ENCODE measurements at places on chromosomes 16 and 17. TPM values are rescaled to one million over a fixed set of nuclear protein-coding genes. Genes with fewer than 3 reads are reported as not detected.

- no peak for DNase-seq
Measured at GRCh38 chr16:69079697-69080096, 25.8 kb upstream of the HAS3 start.

The CES5A gene
- not detected for total RNA-seq

The ZG16B gene
- total RNA-seq = 6.7 TPM

The USP43 gene
- not detected for total RNA-seq

DNA sequence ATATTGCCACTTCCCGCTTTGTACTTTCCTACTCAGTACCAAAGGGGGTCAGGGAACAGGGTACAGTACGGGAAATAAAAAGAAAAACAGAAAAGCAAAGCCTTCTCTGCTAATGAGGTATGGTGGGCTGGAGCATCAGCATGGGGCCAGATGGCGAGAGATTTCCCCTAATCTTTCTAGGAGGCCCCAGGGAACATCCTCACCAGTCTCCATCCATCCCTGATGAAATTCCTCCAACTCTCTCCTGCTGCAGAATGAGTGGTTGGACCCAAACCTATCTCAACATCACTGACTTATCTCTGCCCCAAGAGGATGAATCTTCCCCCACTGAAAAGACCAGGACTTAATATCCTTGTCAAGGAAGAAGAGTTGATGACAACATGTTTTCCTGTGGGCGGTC, 185.6 kb downstream of the C16orf78 start:
- no peak for DNase-seq

GRCh38 chr17:48174833-48175523, 67.4 kb downstream of the SNX11 start:
- no peak for DNase-seq

The CHCT1 gene
- total RNA-seq = not detected

DNA sequence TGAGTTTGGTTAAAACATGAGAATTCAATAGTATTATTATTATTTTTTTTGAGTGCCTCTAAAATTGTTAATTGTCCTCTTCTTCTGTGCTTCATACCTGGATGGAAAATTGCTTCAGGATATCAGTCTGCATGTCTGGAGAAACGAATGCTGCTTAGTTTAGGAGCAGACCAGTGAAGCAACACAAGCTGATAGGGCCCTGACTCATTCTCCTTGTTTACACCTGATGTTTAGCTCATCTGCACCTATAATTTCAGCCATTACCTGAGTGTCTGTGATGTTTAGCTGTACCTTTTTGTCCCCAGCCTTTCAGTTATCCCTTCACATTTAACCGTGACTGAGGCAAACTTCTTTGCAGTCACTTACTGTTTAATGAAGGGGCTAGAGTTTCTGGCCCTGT, 14.8 kb downstream of the SNTB2 start:
- DNase-seq = no peak

The TMIGD1 gene
- not detected for total RNA-seq

The DDX42 gene
- 126 TPM for total RNA-seq

The CES4A gene
- 17.5 TPM for total RNA-seq

DNA sequence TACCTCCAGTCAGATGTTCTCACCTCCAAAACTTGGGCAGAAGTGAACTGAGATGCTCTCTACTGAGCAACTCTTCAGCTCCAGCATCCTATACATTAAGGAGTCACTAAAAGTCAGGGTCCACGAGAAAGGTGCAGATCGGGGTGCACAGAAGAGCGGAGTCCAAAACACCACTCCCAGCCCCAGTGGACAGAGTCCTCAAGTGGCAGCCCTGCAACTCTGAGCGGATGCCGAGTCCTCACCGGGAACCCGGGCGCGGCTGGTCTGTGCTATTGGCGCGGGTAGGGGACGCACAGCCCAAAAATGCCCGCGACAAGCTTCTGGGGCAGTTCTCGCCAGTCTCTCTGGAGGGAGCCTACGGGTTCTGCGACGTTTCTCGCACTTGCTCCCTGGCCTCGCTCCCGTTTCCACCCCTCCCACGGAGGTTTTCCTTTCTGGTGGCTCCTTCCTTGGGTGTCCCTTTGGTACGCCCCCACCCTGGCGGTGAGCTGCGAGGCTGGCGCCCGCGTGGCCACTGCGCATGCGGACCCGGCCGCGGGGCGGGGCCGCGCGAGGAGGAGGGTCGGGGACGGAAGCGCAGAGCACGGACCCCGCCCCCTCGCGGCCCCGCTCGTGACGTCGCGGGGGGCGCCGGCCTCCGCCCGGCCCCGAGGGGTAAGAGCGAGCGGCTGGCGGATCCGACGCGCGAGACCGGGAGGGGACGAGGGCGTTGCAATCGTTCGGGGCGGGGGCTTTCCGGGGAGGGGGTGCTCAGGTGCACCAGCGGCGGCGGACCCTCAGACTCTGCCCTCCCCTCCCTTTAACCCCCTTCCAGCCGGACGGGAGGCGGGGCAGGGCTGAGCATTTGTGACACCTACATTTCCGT, at the start of gene TMEM219:
TSS of gene TMEM219 (plus strand) at position 601 of the 865 bp plus-strand sequence. CDS start 1,065 bp downstream, outside the sequence.
- DNase-seq = peak; percentile 99

GRCh38 chr17:68701046-68701445, 99.9 kb upstream of the FAM20A start:
- no peak for DNase-seq

DNA sequence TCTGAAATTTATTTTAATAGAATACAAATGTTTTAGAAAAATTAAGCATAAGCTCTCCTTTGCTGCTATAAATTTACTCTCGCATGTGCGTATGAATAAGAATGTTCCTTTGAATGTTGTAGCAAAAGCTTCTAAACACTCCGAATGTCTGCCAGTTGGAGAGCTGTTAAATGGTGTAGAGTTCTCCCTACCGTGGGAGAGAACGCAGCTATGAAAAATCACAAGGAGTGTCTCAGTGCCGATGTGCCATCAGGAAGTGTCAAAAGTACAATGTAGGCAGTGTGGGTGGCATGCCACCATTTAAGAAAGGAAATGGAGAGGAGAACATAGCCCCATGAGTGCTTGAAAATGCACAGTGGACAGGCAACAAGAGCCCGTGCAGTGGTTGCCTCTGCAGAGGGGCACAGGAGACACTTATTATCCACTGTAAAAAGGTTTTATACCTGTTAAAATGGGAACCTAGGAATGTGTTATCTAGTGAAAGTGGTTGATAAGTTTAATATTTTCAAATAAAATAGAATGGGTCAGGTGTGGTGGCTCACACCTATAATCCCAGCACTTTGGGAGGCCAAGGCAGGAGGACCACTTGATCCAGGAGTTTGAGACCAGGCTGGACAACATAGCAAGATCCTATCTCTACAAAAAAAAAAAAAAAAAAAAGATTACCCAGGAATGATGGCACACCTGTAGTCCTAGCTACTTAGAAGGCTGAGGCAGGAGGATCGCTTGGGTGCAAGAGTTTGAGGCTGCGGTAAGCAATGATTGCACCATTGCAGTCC, 144.0 kb downstream of the SOCS1 start:
- DNase-seq = no peak

Data from activated naive CD8-positive, alpha-beta T cell treated with anti-CD3 and anti-CD28 coated beads, Interleukin-2, amount 10 ng/mL, durations not matched to agents 7 days and 5 days (primary cell).